ENCODE measurements at places on chromosomes 2 and 18.

GRCh38 chr18:39871961-39872360 lies 2083.1 kb upstream of the PIK3C3 start:
- no peak for DNase-seq

DNA sequence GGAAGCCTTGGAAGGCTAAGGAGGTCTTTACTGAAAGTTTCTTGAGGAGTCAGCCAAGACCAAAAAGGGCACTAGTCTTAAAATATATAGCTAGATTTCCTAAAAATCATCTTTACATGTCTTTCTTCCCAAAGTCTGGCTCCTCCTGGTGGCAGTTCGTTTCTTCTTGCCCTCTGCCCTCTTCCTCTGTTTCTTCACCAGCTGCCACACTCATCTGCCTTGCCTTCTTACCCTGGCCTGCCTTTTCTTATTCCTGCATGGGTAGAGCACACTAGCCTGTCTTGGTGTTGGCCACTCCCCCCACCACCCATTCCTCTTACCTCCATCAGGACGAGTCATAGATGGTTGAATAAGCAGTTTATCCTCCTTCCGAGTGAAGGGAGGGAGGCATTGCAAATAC lies 129.8 kb downstream of the RAPGEF4 start:
- peak; percentile 20 for DNase-seq

DNA sequence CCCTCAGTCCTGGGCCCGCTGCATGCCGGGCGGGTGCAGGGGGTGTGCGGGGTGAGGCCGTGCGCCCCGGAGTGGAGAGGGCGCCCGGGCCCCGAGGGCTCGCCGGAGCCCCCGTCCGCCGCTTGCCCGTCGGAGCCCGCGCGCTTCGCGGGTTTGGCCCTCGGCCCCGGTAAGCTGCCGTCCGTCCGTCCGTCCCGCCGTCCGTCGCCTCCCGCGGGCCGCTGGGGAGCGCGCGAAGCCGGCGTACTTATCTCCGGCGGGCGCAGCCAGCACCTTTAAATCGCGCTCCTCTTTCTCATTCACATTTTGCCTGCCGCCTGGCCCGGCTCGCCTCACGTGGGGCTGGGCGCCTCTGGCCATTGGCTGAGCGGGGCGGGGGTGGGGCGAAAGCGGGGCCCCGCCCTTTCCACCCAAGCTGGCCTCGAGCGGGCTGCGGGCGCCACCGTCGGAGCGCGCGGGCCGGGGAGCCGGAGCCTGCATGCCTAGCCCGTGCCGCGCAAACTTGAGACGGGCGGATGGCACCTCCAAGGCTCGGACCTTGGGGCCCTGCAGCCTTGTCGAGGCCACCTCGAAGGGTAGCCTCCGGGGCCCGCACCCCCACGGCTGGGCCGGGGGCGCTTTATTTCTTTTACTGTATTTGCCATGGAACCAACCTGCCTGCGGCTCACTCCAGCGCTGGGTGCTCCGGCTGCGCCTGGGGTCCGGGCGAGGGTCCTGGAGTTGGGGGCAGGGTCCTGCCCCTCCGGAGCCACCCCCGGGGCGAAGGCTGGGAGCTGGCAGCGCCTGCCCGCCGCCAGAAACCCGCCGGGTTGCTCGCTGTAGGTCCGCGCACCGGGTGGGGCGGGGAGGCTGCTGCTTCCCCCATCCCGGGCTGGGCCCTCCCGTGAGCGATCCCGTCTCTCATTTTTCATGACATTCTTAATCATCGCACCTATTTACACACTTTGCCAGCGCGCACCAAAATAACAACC lies at the start of gene GBX2:
GBX2 (minus strand) TSS at position 277 of the 971 bp plus-strand sequence. CDS start 415 bp downstream, outside the sequence.
- no peak for DNase-seq

GRCh38 chr18:26721854-26722564 lies 143.5 kb downstream of the AQP4 start:
- DNase-seq = no peak

DNA sequence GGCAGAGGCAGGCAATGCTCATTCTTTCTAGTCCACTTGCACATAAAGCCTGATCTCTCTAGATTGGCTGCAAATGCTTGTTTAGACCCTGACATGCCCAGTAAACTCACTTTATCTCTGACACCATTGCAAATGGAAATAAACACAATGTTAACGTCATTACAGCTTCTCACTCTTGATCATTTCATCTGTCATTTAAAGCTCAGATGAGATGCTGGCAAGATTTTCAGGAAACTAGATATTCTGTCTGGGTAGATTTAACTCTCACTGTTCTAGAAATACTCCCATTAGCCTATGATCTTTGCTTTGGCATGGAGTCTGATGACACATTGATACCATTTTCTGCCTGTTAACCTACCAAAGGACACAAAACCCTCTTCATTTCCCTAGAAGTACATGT lies 320.7 kb upstream of the HNRNPA3 start:
- no peak for DNase-seq

DNA sequence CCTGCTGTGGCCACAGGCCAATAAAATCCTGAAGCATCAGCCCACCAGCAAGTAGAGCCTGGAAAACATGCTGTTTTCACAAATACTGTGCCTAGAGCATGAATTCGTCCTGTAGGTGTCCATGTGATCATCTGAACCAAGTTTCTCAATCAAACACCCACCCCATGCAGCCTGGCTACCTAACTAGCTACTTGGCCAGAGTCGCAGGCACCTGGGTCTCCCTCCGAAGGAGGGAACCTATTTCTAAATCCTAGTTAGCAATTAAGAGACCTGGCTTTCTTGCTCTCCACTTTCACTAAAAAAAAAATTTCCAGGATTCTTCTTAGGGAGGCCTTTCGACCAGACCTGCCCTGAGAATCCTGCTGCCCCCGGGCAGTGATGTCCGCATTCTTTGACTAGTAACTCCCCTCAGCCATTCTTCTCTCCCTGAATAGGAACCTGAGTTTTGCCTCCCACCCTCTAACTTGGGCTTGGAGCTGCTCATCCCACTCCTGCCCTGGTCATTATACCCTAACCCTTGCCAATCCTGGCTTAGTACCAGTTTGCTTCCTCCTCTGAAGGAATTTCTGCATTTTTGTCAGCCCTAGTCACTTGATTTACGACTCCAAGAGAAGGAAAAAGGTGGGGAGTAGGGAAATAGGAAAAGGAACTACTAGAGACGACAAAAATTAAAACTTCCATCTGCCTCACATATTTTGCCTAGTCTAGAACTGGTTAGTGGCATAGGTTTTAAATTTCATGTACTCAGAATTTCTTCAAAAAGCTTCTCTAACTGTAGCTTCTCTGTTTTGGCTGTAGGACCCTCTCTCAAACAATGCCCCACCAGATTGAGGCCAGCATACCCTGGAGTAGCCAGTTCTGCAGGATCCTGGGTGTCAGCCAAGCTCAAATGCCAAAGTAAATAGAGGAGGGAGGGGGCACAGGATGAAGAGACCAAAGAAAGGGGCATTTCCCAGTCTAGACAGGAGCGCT lies 25.4 kb upstream of the TANK start:
- peak; percentile 35 for DNase-seq

- no peak for DNase-seq
Measured at GRCh38 chr2:120566331-120567035, 169.2 kb upstream of the GLI2 start.

GRCh38 chr2:197265924-197266323 lies 44.7 kb downstream of the ANKRD44 start:
- DNase-seq = no peak

DNA sequence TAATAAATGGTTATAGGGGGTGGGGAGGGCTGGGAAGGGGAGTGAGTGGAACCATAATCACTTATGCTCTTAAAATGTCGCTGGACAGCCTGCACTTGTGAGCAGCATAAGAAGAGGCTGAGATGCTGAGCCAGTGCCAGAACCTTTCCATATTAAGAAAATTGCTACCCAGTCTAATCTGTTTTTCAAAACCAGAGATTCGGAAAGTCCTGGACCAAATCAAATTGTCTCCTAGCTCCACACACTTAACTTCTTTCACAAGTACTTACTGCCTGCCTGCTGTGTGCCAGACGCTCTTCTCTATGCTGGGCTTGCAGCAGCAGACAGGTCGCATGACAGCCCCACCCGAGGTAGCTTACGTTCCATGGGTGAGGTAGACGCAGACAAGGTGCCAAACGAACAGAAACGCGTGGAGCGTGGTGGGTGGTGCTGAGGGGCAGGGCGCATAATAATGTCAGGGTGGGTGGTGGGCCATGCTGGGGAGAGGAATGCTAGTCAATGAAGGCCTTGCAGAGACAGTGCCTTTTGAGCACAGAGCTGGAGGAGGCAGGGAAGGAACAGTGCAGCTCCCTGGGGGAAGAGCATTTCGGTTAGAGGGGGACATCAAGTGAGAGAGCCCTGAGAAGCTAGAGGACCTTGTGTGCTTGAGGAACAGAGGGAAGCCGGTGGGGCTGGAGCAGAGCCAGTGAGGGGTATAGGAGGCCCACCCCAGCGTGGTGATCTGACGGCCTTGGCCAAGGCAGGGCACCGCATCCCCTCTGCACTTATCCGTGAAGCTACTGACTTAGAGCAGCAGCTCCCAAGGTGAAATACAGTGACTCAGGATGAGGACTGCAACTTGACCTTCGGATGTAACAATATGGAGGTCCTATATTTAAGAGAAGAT lies 123.5 kb upstream of the DAPL1 start:
- DNase-seq = no peak
